ENCODE measurements at places on chromosomes 4 and X. TPM values are rescaled to one million over a fixed set of nuclear protein-coding genes. Genes with fewer than 3 reads are reported as not detected.

The HELT gene
- not detected for total RNA-seq

The DDX53 gene
- total RNA-seq, result not detected

GRCh38 chr4:39054497-39054896, 7.5 kb upstream of the KLHL5 start:
- DNase-seq, result no peak

DNA sequence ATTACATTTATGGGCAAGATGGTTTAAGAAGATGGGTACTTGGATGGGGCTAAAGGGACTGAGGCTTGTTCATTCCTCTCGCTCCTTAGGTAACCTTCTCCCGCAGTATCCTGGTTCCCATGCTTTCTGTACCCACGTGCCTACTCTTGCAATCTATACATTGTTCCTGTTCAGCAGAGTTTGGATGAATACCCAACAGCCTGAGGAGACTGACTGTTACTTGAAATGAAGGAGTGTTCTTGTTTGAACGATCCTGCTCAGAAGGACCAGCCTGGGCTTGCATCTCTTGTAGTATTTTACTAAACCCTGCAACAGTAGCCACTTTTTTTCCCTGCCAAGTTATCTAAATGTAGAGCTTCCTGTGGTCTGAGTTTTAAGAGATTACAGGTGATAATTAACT, 33.7 kb upstream of the ADH6 start:
- no peak for DNase-seq

The RTL9 gene
- total RNA-seq, result 0.11 TPM

DNA sequence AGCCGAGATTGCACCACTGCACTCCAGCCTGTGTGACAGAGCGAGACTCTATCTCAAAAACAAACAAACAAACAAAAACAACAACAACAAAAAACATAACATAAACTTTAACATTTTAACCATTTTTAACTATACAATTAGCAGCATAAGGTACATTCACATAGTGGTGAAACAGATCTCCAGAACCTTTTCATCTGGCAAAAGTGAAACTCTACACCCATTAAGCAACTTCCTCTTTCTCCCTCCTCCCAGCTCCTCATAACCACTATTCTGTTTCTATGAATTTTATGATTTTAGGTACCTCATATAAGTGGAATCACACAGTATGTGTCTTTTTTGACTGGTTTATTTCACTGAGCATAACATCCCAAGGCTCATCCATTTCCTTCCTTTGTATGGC, 103.6 kb downstream of the FAM13A start:
- no peak for DNase-seq

- no peak for DNase-seq
Measured at GRCh38 chr4:148514581-148514980, 72.4 kb upstream of the NR3C2 start.

All from SJSA1 (cell line).